ENCODE measurements at places on chromosomes 7 and 10.

- DNase-seq = no peak
These were observed 49.1 kb downstream of the SLC37A3 start for GRCh38 chr7:140349144-140349771.

GRCh38 chr10:75646218-75646915 lies 214.9 kb downstream of the LRMDA start:
- DNase-seq = no peak

GRCh38 chr7:129465080-129465479 lies 30.8 kb downstream of the STRIP2 start:
- DNase-seq = no peak

- no peak for DNase-seq
These were observed 35.4 kb upstream of the FAM133B start for GRCh38 chr7:92625617-92626016.

GRCh38 chr7:3767917-3768777 lies 467.1 kb downstream of the SDK1 start:
- no peak for DNase-seq

DNA sequence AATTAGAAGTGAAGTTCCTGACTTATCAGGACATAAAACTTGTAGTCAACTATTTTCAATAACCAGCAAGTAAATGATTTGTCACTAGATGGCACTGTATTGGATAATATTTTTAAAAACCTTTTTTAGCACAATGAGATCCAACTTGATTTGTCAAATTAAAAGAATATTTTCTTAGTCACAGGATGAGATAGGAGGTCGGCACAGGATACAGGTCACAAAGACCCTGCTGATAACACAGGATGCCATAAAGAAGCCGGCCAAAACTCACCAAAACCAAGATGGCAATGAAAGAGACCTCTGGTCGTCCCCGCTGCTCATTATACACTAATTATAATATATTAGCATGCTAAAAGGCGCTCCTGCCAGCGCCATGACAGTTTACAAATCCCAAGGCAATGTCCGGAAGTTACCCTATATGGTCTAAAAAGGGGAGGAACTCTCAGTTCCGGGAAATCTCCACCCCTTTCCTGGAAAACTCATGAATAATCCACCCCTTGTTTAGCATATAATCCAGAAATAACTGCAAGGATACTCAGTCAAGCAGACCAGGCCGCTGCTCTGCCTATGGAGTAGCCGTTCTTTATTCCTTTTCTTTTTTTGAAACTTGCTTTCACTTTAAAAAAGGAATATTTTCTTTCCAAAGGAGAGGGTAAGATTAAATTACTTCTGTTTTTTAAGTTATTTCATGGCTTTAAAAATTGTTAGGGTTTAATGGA lies 255.7 kb upstream of the MKLN1 start:
- peak; percentile 91 for DNase-seq

DNA sequence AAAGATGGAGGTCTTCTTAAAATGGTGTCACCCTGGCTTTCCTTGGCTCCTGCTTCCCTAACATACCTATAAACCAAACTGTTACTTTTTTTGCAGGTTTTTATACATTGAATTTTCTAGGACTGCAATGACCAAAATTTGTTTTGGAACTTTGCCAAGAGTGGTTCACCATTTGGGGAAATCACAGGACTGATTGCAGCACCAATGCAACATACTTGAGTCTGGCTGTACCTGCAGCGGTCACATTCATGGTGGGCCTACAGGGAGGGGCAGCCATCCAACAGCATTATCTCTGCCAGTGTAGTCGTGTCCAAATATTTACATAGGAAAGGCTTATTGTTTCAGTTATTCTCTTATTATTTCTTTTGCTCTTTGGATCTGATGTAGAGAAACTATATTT lies 69.0 kb downstream of the HACD1 start:
- no peak for DNase-seq

GRCh38 chr10:70479165-70479581 lies 606 bp downstream of the PALD1 start:
- no peak for DNase-seq

DNA sequence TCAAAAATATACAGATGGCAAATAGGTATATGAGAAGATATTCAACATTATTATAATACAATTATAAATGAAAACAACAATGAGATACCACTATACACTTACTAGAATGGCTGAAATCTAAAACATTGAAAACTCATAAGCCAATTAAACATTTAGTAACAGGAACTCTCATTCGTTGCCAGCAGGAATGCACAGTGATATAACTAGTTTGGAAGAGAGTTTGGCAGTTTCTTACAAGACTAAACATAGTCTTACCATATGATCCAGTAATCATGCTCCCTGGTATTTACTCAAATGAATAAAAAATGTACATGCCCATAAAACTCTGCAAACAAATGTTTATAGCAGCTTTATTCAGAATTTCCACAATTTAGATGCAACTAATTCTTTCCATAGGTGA lies 476.2 kb upstream of the COBL start:
- no peak for DNase-seq

- DNase-seq = no peak
These were observed 744 bp downstream of the CREM start for GRCh38 chr10:35127289-35127891.

GRCh38 chr10:101693978-101694673 lies 844 bp downstream of the FBXW4 start:
- DNase-seq = no peak

- DNase-seq = no peak
These were observed 336.9 kb downstream of the ADARB2 start for GRCh38 chr10:1400101-1401070.

DNA sequence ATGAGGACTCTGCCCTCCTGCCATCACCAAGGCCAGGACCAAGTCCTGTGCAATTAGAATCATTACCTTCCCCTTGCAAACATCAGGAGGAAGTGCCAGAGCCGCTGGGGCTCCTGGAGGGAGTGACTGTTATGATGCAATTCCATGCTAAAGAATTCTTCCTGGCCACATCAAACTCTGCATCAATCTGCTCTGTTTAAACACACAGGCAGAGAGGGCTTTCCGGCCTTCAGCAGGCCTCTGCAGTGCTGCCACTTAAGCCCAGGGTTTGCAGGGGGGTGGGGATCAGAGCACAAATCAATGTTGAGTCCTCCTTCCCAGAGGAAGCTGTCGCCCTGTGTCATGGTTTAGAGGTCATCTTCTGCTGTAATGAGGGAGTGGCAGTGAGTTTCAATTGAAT lies 58.1 kb downstream of the CTBP2 start:
- DNase-seq = no peak

DNA sequence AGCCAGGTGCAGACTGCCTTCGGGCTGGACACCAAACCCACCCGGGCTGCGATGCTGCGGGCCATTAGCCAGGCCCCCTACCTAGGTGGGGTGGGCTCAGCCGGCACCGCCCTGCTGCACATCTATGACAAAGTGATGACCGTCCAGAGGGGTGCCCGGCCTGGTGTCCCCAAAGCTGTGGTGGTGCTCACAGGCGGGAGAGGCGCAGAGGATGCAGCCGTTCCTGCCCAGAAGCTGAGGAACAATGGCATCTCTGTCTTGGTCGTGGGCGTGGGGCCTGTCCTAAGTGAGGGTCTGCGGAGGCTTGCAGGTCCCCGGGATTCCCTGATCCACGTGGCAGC lies 50.0 kb downstream of the VWA2 start:
- no peak for DNase-seq

DNA sequence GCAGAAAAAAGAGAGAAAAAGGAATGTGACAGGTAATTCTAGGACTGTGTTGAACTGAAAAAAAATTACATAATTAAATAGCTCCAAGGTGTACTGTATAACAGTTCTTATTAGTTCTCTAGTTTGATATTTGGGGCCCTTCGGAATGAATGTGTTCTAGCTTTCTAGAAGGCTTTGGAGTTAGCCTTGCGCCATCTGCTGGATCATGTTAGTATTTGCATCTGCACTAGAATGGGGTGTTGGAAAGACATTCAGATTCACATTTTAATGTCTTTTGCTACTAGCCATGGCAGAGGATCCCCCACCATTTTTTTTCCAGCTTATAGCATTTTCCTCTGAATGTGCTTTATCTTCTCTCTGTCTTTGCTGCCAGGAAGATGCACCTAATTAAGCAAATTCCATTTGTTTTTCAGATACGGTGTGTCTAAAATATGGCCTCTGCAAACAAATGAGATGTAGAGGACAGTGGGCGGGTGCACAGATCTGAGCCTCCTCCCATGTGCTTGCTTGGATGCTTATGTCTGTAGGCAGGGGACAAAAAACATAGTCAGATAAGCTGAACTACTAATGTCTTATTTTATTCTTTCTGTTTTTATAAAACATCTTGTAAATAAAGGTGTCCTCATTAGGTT lies 238.5 kb downstream of the PHF14 start:
- DNase-seq = peak; percentile 77

DNA sequence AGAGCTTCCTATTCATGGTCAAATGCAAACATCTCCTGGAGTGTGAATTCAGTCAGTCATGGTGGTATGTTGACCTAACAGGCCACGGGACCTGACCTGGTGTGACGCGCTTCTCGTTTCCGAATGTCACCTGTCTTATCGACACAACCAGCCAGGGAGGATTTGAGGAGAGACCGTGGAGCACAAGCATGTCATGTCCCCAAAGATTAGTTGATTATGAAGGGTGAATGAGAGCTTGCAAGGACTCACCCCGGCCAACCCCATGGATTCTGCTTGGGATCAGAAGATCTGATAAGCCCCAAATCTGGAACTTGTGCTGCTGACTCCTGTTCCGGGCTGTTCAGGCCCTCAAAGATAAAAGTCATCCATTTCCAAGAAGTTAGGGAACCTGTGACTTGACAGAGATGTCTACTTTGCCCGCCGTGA lies 10.5 kb downstream of the ADRA2A start:
- DNase-seq = no peak

GRCh38 chr7:104034679-104035078 lies 45.2 kb upstream of the RELN start:
- no peak for DNase-seq

DNA sequence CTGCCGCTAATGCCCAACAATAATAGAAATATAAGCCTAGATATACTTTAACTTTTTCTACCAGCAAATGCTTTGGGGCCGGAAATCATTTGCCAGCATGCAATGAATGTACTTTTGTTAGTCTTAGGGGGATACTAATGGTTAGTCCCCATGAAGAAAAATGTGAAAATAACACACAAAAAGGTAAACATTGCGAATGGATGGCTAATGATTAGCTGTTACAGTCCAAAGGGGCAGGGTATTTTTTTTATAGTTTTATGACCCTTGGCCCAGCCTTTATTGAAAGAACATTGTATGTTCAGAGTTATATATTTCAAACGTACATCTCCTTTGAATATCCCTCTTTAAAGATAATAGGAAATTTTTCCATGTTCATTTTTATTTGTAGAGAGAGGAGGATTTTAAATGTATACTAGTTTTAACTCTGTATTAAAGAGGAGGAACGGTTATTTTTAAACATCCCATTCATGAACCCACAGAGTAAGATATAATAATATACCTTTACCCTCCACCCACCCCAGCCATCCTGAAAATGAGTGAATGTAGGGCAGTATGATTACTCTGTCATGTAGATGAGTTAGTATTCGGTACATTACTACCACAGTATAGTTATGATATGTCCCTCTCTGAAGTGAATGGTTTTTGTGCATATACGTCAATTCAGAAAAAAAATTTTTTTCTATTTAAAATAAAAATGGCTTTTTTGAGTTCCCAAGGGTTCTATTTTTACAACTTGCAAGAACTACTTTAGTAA lies 63.6 kb downstream of the ARID5B start:
- DNase-seq = no peak

DNA sequence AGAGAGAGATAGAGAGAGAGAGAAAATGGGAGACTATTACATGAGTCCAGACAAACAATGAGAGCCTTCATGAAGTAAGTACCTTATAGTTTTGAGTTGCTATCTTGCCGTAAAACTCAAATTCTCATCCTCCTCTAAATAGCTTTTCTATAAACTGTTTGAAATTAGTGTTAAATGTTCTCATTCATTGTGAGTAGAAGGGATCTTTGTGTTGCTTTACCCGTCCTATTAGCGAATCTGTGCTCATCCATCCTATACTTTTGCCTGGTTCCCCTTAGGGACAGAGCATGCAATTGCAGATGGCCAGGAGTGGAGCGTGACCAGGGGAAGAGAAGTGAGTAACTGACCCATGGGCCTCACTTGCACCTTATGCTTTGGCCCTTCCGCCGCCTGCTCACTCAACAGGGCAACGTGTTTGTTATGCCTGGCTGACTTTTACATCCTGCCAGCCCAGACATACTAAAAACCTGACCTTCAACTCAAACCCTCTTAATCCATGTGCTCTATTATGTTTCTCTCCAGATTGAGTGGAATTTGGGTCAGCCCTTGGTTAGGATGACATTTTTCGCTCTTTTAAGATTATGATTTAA lies 244.2 kb upstream of the YAE1 start:
- DNase-seq = no peak

- DNase-seq = no peak
These were observed 128.7 kb downstream of the GNAI1 start for GRCh38 chr7:80263333-80263732.

DNA sequence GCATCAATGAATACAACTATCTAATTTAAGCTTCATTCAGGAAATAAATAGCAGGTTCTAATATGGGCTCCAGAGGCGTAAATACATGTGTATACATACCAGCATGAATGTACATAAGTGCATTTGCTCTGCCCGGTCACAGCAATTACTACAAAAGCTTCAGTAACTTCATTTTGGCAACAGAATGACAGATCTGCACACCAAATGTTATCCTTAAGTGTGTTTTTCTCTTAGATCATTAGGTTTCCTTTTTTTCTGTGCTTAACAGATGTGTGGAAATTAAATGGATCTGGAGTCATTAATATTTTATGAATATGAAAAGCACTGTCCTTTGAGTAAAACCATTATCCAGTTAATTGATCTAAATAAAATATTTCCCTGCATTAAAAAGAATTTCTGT lies 159.0 kb upstream of the MEOX2 start:
- no peak for DNase-seq

GRCh38 chr10:104041891-104042535 lies 43.7 kb downstream of the COL17A1 start:
- DNase-seq = no peak

DNA sequence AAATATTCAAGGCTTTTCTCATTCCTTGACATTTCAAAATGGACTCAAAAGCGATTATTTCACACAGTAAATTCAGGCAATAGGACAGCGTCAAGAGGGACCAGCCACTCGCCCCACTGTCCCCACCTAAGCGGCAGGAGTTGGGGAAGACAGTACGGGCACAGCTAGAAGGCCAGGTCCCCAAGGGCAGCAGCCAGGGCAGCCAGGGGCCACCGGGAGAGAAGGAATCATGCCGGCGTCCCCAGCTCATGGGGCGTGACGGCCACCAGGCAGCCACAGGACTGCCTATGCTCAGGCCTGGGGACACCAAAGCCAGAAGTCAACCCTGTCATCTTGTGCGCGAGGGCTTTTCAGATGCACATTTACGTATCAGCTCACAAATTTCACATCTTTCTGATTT lies 225.7 kb upstream of the PPP2R2D start:
- DNase-seq = no peak

- no peak for DNase-seq
These were observed 46.6 kb downstream of the LRRN3 start for GRCh38 chr7:111137296-111138192.

GRCh38 chr7:139450851-139451250 lies 32.6 kb downstream of the KLRG2 start:
- DNase-seq = no peak

- no peak for DNase-seq
These were observed 2.9 kb upstream of the OSBPL3 start for GRCh38 chr7:24982917-24983316.

All from SK-N-MC (cell line).